Uterus (tissue), 4 donors: ENCODE measurements at places on chromosomes 6 and 20. TPM values are rescaled to one million over a fixed set of nuclear protein-coding genes. Genes with fewer than 3 reads are reported as not detected.
A peak's percentile ranks its signal among the peaks of the same experiment; 100 is the strongest.

GRCh38 chr20:1870792-1871550, 24.2 kb upstream of the SIRPA start:
- H3K4me3 ChIP-seq: no peak overlapping the region
- no peaks in the 10 kb centered on the region for H3K27me3 ChIP-seq
- DNase-seq: no peak
- H3K27ac ChIP-seq: no peak overlapping the region

DNA sequence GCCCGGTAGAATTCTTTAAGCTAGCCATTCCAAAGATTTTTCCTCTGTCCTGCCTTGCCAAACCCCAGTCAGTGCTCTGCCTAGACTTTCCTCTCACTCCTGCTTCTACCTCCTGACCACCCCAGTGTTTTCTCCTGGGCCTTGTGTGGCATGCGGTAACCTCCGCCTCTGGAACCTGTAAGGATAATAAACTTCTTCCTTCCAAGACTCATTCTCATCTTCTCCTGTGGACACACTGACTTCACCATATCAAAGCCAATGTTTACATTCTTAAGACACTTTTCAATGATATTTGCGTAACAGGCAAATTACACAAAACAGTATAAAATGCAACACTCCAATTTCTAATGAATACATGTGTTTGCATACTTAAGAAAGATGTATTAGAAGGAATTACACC, 354.6 kb downstream of the RNF144B start:
- no peak for DNase-seq
- no peak overlapping the region for H3K4me3 ChIP-seq
- no peak overlapping the region for H3K27ac ChIP-seq
- no peaks in the 10 kb centered on the region for H3K36me3 ChIP-seq
- no peaks in the 10 kb centered on the region for H3K4me1 ChIP-seq

The APMAP gene
- 78.7 TPM for total RNA-seq

The BACH2 gene
- total RNA-seq: 4.7 TPM

GRCh38 chr20:58623579-58624473, 27.3 kb upstream of the STX16 start:
- H3K27me3 ChIP-seq: no peaks in the 10 kb centered on the region
- peak overlapping the region; percentile 42 for H3K27ac ChIP-seq
- peak; percentile 87 for DNase-seq
- no peaks in the 10 kb centered on the region for H3K36me3 ChIP-seq
- H3K4me1 ChIP-seq: no peaks in the 10 kb centered on the region

The EDN1 gene
- 4.4 TPM for total RNA-seq

- H3K36me3 ChIP-seq: no peaks in the 10 kb centered on the region
- no peaks in the 10 kb centered on the region for H3K4me1 ChIP-seq
- H3K27ac ChIP-seq: no peak overlapping the region
- no peak overlapping the region for H3K4me3 ChIP-seq
- DNase-seq: no peak
- H3K27me3 ChIP-seq: no peaks in the 10 kb centered on the region
Observed at GRCh38 chr6:72476051-72476450, 145.8 kb upstream of the KCNQ5 start.

DNA sequence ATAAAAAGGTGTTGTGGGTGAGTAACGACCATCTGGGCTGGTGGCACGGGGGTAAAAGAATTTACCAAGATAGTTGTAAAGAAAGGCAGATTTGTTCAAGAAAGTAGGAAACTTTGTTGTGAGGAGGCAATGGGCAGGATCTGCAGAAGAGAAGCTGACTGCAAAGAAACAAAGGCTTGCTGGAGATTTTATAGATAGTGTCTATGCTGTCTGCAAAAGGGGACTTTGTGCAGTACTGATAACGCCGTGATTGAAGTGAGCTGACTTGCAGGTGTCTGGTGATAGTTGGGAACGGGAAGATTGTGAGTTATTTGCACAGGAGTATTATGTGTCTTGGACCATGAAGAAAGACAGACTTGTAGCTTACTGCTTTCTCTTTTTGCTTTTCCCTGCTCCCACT, 36.8 kb upstream of the GSTA3 start:
- DNase-seq: no peak
- H3K4me3 ChIP-seq: no peak overlapping the region
- H3K27ac ChIP-seq: no peak overlapping the region
- no peaks in the 10 kb centered on the region for H3K27me3 ChIP-seq
- H3K36me3 ChIP-seq: no peaks in the 10 kb centered on the region
